ENCODE measurements at places on chromosomes 7 and 10.

- DNase-seq: peak; percentile 80
Measured at GRCh38 chr7:2521952-2522591, 2.5 kb downstream of the LFNG start.

DNA sequence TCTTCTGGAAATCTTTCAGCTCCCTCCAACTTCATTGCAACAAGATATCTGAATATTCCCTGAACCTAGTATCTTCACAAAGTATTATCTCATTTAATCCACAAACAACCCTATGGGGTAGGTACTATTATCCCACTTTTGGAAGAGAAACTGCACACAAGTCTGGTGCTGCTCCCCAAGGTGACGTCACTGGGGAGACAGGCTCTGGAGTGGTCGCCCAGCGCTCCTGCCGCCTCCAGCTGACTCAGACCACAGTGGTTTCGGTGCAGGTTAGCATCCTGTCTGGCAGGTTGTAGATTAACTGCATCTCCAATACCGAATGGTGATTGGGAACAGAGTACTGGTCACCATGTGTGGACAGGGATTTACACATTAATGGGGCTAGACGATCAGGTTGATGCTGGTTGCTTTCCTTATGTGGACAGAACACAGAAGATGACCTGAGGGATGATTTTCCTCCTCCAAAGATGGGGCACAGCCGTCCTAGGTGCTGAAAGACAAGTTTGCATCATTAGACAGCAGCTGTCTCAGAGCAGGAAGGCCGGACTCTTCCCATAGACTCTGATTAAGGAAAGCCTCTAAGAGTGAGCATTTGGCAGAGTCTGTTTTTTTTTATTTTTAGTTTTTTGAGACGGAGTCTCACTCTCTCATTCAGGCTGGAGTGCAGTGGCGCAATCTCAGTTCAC lies 128.6 kb downstream of the TRRAP start:
- DNase-seq: no peak

GRCh38 chr7:116285252-116285651 lies 74.9 kb downstream of the TES start:
- DNase-seq: no peak

- no peak for DNase-seq
Measured at GRCh38 chr7:15686295-15686956, at the start of gene MEOX2. TSS of gene MEOX2 (minus strand) at chr7:15686683. CDS start at chr7:15686402, 281 bp downstream.

- no peak for DNase-seq
Measured at GRCh38 chr10:103445767-103446567, 6.2 kb downstream of the CALHM2 start.

DNA sequence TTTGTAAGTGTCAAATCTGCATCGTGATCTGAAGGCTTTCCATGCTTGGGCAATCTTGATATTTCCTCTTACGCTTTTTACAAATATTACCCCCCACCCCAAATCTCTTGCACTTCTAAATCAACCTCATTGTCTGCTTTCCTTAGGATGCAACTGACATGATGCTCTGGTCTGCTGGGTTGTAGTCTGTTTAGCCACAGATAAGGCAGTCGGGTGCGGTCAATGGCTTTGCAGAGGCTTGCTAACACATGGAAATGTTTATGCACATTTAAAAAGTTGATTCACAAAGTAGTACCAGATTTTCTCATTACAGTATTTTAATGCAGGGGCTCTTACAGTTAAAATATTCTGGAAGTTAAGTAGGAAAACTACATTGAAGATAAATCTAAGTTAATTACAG lies 172.5 kb downstream of the BAMBI start:
- DNase-seq: no peak

GRCh38 chr7:42494199-42494710 lies 257.2 kb upstream of the GLI3 start:
- no peak for DNase-seq

- peak; percentile 0 for DNase-seq
Measured at GRCh38 chr7:118259115-118259514, 34.6 kb downstream of the ANKRD7 start.

DNA sequence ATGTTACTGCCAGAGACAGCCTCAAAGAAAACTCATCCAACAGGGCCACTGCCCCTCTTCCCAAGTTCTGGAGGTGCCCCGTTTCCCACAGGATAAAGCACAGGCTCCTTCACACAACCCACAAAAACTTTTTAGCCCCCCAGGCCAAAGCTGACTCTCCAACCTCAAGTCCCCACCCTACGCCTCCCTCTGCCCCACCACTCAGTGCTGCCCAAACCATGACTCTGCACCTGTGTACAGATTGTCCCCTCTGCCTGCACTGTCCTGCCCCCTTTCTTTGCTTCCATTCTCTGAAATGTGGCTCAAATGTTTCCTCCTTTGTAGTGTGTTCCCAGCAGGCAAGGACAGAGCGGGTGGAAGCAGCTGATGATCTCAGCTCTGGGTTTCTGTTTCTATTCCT lies 284.0 kb downstream of the GRID1 start:
- no peak for DNase-seq

DNA sequence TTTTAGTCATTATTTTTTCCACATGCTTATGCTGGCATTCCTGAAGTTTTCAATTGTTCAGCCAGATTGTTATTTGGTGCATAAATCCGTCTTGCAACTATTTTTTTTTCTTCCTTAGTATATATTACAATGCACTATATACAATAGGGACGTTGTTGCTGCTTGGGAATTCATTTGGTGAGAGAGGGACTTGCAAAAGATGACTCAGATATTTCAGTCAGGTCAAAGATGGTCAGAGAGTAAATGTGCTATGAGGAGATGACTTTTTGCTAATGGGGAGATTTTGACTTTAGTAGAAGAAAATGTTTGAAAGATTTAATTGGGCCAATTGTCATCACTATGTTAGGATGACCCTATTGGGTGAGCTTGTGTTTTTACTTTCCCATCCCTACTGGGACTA lies 348.4 kb upstream of the MTPN start:
- no peak for DNase-seq

DNA sequence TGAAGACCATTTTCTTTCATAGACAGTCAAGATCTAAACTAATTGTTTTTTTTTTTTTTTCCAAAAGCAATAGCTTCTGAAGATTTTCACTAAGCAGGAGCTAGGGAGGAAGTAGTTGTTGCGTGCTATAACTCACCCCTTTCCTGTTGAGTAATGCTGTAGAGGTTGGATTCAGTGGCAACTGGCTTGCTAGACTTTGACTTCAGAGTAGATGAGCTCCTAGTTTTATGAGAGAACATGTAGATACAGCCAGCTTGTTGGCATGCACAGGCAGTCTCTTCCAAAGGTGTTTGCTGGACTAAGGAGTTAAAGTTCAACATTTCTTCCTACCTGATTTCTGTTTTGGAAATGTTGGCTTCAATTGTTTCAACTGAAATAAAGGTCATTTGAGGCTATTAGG lies 66.2 kb upstream of the MXI1 start:
- no peak for DNase-seq

DNA sequence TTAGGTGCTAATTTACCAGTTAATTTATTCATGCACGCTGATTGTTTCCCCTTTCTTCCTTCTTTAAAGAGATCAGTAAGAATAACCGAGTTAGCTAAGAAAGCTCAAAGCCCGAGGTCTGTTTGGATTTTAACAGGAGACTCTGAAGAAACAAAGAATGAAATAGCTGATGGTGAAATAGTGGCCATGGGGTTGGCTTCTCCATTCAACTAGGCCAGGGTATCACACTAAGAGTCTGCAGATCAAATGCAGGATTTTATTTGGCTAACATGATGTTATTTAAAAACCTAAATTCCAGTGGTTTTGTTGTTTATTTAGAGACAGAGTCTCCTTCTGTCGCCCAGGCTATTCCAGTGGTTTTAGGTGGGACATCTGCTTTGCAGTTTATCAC lies 65.2 kb upstream of the SYPL1 start:
- DNase-seq: no peak

GRCh38 chr7:26535483-26536007 lies 243.9 kb downstream of the SNX10 start:
- no peak for DNase-seq

- DNase-seq: no peak
Measured at GRCh38 chr7:18521945-18522566, 26.5 kb downstream of the HDAC9 start.

DNA sequence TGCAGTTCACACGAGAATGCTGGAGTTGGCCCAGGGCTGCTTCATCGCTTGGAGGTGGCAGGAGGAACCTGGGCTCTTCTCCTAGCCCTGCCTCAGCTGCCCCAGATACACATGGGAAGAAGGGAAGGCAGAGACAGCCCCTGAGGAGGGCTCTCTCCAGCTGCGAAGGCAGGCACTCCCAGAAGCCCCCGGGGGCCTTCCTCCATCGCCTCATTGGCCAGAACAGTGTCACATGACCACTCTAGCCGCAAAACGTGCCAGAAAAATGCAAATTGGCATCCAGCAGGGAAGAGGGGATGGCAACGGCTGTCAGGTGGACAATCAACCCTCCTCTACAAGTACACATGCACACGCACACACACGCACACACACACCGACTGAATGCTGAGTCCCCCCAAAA lies 217.8 kb upstream of the FRMD4A start:
- no peak for DNase-seq

GRCh38 chr7:107014387-107015023 lies 30.0 kb upstream of the PRKAR2B start:
- no peak for DNase-seq

GRCh38 chr7:157612664-157613561 lies 276.1 kb downstream of the DNAJB6 start:
- DNase-seq: peak; percentile 73

DNA sequence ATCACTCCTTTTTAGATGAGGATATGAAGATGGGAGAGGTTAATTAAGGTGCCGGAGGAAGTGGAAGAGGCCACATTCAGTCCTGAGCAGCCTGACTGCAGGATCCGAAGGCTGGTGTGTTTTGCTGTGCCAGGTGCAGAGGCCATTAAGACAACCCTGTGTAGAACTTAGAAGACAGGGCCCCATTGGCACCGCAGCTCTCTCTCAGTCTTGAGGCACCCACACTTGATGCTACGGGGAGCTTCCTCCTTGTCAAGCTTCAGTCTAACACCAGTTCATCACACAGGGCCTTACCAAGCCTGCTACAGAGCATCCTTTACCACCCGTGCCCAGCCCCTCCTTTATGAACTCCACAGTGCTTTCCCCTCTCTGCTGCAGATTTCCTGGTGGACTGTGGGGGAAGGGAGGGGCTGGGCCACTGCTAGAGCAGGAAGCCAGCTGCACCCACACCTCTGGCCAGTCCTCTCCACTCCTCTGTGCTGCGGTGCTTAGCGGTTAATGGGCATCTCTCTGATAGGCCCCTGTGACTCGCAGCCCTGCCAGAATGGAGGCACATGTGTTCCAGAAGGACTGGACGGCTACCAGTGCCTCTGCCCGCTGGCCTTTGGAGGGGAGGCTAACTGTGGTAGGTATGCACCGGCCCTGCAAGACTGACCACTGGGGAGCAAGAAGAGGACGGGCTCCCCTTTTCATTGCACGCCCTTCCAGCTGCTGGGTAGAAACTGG lies 45.5 kb downstream of the VWA2 start:
- no peak for DNase-seq

DNA sequence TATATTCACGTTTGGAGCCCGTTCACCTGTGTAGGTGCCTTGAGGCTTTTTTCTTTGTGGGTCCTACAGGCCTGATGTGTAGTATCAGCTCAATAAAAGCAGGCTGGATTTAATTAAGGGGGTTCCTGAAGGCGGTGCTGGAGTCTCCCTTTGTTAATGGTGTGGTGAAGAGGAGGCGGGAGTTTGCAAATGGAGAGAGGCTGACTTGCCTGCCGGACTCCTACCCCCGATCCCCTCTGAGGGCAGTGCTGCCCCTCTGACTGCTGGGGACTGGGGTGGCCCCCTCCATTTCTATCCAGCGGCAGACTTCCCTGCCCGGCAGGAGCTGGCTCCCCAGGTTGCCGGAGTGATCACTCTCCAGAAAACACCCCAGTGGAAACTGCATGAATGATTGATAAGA lies 45.1 kb downstream of the ZMIZ1 start:
- DNase-seq: no peak

DNA sequence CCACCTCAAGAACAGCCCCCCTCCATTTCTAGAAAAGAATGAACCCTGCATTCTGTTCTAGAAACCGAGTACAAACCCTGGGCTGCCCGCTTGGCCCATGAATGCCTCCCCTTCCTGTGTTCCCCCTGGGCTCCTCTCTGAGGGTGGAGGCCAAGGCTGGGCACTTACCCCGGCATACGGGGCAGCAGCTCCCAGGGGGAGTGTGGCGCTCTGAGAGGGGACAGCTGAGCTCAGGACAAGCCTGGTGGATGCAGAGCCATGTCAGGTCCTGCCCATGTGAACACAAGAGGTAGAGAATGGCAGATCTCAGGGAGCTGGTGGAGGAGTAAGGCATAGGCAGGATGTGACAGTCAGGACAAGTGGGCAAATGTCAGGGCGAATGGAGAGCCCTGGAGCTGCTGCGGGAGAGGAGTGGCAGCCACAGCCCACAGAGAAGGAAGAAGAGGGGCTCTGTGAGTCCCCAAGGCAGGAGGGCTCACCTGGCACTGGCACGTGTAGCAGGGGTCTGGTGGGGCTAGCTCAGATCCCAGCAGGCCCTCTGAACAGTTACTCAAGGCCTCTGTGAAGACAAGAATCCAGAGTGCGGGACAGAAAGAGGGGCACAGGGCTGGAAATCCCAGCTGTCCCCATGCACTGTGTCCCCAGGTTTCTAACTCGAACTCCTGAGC lies 18.9 kb downstream of the ATP6V1F start:
- DNase-seq: no peak

- no peak for DNase-seq
Measured at GRCh38 chr10:17651896-17652295, 7.9 kb downstream of the STAM start.

- no peak for DNase-seq
Measured at GRCh38 chr7:112381311-112382091, 68.8 kb upstream of the IFRD1 start.

DNA sequence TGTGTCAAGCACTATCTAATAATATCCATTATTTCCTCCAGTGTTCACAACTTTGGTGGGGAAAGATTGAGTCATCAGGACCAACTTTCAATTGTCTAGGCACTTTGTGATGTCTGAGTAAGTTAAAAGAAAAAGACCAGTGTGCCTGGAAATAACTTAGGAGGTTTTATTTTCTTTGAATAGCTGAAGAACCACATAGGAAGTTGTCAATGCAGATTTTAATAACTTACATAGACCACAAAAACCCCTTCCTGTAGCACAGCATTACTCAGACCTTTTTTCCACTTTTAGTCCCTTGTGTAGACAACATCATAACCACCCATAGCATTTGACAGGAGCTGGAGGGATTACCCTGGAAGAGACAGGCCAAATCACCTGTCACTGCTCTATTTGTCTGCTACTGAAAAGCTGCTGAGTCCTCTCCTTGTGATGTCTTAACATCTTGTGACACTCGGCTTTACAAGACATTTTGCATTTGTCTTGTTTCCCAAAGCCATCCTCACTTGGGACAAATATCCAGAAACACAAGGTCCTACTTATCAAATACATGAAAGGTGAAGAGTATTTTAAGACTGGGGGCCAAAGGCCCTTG lies 241.5 kb upstream of the PTER start:
- DNase-seq: peak; percentile 2

GRCh38 chr10:71269301-71270288 lies 49.5 kb upstream of the SLC29A3 start:
- no peak for DNase-seq

GRCh38 chr7:41886262-41886900 lies 183.5 kb upstream of the INHBA start:
- peak; percentile 28 for DNase-seq

GRCh38 chr10:32039734-32040133 lies 16.5 kb downstream of the KIF5B start:
- no peak for DNase-seq

GRCh38 chr10:65194126-65194525 lies 1672.9 kb downstream of the REEP3 start:
- no peak for DNase-seq

Measured in CD4-positive, alpha-beta T cell treated with Interleukin-4 for 1 hour (primary cell).